ENCODE measurements at places on chromosomes 2 and 18.

GRCh38 chr2:121809607-121810006, 54.2 kb downstream of the TSN start:
- no peak for DNase-seq

GRCh38 chr2:138512672-138513071, 11.1 kb downstream of the SPOPL start:
- no peak for DNase-seq

- DNase-seq, result no peak
Observed at GRCh38 chr2:101987832-101988231, 3.9 kb upstream of the IL1R2 start.

GRCh38 chr2:9385841-9386240, 37.5 kb downstream of the ITGB1BP1 start:
- DNase-seq, result no peak

- DNase-seq, result no peak
Observed at GRCh38 chr2:177771191-177771590, 301.4 kb downstream of the PDE11A start.

- DNase-seq, result no peak
Observed at GRCh38 chr18:23710946-23711345, 21.7 kb downstream of the LAMA3 start.

DNA sequence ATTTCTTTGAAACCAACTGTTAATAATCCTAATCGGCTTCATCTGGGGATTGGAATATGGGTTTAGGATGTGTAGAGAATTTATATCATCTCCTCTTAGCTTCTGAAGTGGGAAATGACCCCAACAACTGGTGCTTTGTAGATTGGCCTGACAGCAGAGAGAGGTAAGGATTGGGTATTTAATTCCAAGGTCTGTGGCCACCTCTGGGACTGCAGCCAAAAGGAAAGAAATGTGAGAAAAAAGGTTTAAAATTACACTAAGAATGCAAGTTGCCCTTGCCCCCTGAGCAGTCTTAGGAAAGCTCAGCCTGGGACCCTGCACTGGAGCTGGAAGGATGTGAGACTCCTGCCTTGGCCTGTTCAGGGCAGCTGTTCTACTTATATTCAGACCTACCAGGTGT, 157.1 kb downstream of the FTCDNL1 start:
- DNase-seq, result no peak

DNA sequence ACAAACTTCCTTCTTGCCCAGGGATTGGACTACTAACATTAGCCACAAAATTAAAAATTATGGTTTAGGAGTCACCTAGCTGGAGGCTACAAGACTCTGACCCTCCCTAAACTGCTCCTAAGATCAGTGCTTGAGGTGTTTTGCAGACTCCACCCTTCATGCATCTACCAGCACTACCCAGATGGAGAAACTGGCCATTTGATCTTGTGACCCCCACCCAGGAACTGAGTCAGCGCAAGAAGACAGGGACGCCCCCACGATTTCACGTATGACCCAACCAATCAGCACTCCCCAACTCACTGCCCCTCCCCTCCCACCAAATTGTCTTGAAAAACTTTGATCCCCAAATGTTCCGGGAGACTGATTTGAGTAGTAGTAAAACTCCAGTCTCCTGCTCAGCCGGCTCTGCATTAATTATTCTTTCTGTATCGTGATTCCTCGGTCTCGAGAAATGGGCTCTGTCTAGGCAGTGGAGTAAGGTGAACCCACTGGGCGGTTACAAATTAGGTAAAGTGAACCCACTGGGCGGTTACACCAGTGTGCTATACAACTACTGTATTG, 40.1 kb upstream of the CCDC88A start:
- DNase-seq, result no peak

DNA sequence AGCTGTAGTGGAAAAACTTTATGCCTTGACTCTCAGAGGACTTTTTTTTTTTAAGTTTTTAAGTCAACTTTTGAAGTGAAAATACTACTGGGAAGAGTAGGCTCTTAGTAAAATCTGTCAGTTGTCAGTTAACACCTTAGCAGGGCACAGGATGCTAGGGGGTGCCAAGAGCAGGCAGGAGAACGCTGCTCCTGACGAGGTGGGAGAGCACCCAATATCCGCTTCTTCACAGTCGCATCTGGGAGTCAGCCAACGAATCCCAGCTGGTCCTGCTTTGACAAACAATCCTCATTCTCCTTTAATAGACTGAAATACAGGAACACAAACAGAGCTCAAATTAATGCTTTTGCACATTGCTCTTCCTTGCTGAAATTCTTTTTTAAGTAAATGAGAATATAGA, 709.5 kb upstream of the ACVR2A start:
- peak; percentile 81 for DNase-seq

- DNase-seq, result no peak
Observed at GRCh38 chr2:65054749-65055421, 1.3 kb upstream of the CEP68 start.

- DNase-seq, result no peak
Observed at GRCh38 chr18:34803877-34804400, 93.8 kb downstream of the DTNA start.

DNA sequence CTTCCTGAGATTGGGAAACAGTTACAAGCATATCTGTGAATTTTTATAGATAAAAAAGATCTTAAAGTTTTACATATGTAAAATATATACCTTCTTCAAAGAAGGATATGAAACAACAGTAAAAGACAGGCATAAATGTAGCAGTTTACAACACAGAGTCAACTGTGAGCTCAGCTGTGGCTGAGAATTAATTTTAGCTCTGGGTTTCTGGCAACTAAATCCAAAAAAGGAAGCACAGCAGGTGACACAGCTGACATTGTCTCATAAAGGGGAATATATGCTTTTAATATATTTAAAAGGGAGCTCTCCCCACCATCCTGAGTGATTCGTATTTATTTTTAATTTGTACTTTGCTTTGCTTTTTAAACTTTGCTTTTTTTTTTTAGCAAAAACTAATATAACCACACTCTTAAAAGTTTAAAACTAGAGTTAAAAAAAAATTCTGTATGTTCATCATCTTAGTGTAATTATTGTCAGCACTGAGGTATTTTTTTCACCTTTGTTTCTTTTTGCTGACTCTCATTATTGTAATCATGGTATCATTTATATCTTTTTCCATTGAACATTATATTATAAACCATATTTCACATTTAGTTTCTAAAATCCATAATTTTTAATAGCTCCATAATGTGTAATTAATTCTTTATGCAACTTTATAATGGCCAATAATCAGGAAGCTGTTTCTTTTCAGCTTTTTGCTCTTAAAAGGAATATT, 6.7 kb downstream of the TUBB6 start:
- peak; percentile 40 for DNase-seq

GRCh38 chr2:188314314-188315054, 22.8 kb downstream of the GULP1 start:
- DNase-seq, result no peak

GRCh38 chr2:226031647-226032501, 632.4 kb downstream of the NYAP2 start:
- DNase-seq, result no peak

DNA sequence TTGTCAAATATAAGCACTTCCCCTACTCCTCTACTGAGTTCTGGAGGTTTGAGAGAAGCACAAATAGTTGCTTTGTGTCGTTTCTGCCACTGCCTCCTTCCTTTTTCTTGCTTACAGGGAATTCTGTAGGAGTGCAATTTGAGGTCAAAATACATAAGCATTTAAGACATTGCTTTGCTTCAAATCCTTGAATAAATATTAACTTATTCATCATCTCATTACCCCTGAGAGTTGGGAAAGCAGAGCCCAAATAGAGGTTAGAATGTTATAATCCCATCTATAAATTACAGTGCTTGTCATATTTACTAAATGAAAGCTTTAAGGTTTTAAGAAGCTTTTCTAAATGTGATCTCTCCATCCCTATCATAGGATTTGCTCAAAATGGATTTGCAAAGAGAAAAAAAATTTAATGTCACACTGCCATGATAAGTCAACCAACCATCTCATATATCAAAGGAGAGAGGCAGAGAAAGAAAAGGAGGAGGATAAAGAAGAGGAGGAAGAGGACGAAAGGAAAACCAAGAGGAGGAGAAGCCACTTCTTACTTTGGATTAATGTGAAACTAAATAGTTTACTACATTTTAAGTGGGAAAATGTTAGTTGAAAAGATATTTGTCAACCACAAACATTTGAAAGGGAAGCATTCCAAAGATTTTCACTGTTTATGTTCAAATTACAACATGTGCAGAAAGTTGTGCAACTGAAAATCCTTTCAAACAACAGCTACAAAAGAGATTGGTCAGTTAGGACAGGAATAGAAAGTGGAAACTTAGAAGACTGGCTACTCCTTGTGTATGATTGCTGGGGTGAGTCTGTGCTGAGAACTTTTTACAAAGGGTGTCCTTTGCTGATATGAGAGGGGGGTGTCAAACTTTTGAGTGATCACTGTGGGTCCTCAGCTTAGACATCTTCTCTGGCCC, 277.3 kb upstream of the FN1 start:
- no peak for DNase-seq

DNA sequence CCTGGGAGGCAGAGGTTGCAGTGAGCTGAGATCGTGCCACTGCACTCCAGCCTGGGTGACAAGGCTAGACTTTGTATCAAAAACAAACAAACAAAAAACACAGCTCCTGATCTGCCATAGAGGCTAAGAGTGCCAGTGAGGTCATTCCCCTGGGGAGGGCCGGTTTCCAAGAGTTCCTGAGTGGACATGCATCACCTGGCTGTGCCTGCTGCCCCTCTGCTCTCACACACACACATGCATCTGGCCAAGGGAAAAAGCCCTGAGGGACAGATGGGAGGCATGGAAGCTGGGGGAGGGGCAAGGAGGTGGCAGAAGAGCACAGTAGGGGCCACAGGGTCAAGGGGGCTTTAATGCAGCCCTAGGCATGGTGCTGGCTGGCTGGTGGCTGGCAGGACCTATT, 60.4 kb downstream of the ZBTB7C start:
- DNase-seq, result no peak

DNA sequence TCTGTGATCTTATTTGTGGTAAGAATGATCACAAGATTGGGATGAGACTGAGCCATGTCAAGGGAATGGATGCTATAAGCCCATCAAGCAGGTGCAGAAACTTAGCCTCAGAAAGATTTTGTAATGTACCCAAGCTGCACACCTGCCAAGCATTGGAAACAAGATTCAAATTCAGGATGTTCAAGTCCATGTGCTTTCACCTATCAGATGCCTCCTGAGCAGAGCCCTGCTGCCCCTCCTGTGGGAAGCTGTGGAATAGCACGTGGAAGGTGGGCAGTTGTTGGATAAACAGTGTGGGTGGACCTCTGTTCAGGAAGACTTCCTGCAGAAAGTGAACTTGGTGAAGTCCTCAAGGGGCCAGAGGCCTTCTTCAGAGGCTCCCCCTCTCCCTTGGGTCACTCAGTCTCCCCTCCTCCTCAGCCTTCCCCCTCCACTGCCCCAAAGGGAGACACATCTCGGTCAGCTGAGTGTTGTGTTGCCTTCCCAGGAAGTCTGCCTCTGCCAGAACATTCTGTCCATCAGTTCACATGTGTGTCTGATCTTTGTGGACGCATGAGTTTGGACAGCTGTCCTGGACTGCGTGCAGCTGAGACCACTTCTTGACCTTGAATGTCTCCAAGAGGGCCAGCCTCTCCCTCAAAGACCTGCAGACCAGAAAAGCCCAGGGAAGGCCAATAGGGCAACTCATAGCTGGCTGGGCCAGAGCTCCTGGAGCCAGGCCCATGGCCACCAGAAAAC, 186.1 kb downstream of the INHBB start:
- DNase-seq, result no peak

DNA sequence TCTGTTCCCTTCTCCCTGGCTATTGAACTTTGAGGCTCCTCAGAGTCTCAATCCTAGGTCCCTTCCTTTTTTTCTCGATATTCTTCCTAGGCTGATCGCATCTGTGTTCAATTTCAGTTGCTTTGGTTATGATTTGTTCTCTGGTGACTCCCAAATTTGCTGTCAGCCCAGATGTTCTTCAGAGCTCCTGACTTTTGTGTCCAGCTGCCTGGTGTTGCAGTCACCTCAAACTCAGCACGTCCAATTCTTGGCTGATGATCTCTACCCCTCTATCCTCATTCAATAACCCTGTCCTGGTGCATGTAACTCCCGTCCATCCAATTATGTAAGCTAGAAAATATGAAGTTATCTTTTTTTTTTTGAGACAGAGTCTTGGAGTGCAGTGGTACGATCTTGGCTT, 31.4 kb downstream of the DIS3L2 start:
- DNase-seq, result no peak

DNA sequence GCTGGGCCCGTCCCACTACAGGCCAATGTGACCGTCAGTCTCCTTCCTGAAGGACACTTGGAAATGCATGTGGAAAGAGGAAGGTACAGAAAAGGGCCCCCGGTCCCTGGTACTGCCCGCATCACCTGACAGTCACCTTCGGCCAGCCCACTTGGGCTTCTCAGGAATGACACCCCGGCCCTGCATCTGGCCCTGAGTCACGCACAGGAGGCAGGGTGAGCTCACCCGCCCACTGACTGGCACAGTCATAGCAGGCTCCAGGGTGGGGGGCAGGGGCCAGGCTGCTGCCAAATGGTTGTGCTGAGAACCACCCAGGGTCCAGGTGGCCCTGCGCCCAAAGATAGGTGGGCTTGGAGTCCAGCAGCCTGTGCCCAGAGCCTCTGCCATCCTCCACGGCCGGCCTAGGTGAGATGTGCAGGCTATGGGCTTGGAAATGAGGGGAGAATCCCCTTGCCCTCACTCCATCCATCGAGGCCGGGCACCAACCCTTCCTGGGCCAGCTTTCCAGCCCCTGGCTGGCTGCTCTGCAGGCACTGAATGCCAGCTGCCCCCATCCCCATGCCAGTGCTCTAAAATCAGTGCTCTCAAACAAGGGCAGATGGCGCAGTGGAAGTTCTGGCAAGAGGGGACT, 14.1 kb downstream of the EMX1 start:
- DNase-seq, result no peak

DNA sequence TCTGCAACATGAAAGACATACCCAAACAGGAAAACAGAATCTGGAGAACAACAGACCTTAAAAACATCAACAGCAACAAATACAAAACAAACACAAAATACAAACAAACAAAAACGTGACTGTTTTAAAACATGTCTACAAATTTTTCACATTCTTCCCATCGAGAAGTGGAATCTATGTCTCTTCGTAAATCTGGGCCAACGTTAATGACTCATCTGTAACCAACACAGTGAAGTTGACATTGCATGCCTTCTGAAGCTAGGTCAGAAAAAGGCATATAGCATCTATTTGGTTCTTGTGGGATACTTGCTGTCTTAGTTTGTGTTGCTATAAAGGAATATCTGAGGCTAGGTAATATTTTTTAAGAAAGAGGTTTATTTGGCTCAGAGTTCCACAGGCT, 269.0 kb upstream of the FBXO11 start:
- DNase-seq, result no peak

- no peak for DNase-seq
Observed at GRCh38 chr2:186748354-186748753, 54.5 kb downstream of the FAM171B start.

DNA sequence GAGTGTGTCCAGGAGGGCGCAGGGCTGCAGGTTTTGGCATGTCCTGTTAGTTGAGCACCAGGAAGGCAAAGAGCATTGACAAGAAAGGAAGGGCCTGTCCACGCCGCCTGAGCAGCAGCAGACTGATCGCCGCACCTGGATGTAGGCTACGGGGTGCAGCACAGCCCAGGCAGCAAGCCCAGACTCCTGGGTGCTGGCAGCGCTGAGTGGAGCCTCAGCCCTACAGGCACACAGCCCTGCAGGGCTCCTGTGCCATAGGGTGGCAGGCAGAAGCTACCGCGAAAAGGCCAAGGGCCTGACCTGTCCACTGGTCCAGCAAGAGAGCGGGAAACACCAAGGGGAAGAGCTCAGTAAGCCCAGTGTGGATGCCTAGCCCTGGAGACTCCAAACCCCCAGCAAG, 198.0 kb downstream of the HDAC4 start:
- no peak for DNase-seq

Data from NCI-H2081 (cell line).